ENCODE measurements at places on chromosomes 6 and 20. TPM values are rescaled to one million over a fixed set of nuclear protein-coding genes. Genes with fewer than 3 reads are reported as not detected.

PLN gene
- not detected for total RNA-seq

PNLDC1 gene
- not detected for total RNA-seq

BTNL2 gene
- not detected for total RNA-seq

ELOVL2 gene
- 0.09 TPM for total RNA-seq

CCN5 gene
- 2.1 TPM for total RNA-seq

OR12D3 gene
- total RNA-seq = not detected

TBXT gene
- total RNA-seq = not detected
